Stimulated activated CD8-positive, alpha-beta memory T cell treated with anti-CD3 and anti-CD28 coated beads, Interleukin-2, amount 100 ng/mL, for 1 hour (primary cell): ENCODE measurements at places on chromosomes 11 and 22.

GRCh38 chr11:118690553-118691304, 11.3 kb upstream of the TREH start:
- no peak for DNase-seq

DNA sequence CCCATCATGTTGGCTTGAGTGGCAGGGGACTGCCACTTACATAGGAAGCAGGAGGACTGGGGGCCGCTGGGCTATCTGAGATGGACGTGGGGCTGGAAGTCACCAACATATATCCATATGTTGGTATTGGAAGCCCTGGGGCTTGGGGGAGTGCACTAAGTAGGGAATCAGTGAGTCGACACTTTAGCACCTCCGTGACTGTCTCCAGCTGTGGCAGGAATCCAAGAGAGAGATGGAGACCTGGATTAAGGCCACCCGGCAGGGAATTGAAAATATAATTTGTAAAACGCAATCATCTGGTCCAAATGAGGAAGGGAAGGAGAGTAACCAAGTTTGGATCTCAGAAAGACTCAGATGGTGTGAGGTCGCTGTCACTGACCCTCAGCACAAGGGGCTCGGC, 68.4 kb downstream of the ELFN2 start:
- no peak for DNase-seq

GRCh38 chr22:17190702-17191101, 28.5 kb downstream of the ADA2 start:
- DNase-seq, result no peak

DNA sequence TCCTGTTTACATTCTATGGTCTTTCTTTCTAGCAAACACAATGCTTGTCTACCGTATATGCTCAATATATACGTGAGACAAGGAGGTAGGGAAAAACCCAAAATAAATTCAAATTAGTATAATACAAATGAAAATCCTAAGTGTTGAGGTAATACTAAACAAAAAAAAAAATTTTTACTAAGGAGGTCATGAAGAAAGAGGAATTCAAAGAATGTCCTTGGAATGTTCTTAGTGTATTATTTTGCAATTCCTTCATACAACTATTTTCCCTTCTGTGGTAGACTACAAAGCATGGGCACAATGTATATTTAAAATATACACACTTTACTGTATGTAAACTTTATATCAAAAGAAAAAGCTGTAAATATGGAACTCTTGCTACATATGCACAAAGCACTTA, 36.4 kb downstream of the PIK3C2A start:
- DNase-seq, result no peak

- no peak for DNase-seq
Measured at GRCh38 chr11:57663975-57664374, 3.9 kb upstream of the ZDHHC5 start.

DNA sequence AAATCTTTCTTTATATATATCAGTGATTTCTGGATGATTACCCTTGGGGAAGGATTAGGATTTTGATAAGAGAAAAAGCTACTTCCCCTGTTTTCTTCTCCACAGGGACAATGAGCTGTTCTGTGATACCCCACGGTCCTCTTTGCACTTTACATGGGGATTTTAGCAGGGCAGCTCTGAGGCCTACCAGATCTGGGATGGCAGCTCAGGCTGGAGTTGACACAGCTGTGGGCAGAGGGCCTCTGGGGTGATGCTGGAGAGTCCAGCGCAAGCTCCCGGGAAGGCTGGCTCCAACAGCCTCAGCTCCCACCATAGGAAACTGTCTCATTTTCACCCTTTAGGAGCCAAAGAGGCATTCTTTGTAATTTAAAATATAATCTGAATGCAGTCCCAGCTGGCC, 383.8 kb upstream of the NARS2 start:
- no peak for DNase-seq

- DNase-seq, result no peak
Measured at GRCh38 chr11:121004206-121004840, 19.6 kb upstream of the TBCEL start.

DNA sequence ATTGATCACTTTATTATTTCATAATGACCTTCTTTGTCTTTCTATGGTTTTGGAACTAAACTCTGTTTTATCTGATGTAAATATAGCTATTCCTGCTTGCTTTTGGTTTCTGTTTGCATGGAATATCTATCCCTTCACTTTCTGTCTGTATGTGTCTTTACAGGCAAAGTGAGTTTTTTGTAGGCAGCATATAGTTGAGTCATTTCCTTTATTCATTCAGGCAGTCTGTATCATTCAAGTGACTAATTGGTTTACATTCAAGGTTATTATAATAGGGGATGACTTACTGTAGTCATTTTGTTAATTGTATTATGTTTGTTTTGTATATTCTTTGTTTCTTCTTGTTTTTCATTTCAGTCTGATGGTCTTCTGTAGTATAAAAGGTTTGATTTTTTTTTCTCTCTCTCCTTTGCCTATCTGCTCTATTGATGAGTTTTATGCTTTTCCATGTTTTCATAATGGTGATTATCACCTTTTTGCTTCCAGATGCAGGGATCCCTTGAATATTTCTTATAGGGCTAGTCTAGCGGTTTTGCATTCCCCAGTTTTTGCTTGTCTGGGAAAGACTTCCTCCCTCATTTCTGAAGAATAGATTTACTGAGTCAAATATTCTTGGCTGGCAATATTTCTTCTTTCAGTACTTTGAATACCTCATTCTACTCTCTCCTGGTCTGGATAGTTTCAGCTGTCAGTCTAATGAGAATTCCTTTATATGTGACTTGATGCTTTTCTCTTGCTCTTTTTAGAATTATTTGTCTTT, 50.4 kb downstream of the GDPD4 start:
- no peak for DNase-seq

DNA sequence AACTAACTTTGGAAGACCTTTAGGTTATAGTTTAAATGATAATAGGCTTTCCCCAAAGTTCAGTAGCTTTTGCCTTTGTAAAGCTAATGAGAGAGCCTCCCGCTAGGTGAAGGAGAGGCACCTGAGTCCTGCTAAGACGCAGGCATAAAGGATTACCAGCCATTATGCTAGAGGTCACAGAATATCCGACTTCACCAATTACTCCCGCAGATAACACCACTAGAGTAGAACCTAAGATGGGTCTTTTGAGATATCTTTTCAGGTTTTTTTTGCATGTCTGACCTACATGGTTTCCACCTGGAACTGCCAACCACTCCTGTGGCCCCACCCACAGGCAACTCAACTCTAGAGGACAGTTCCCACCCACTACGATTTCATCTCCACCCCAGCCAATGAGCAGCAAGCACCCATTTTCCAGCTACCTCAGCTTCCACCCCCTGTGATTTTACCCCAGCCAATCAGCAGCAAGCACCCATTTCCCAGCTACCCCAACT, 314.3 kb downstream of the BRD1 start:
- no peak for DNase-seq

DNA sequence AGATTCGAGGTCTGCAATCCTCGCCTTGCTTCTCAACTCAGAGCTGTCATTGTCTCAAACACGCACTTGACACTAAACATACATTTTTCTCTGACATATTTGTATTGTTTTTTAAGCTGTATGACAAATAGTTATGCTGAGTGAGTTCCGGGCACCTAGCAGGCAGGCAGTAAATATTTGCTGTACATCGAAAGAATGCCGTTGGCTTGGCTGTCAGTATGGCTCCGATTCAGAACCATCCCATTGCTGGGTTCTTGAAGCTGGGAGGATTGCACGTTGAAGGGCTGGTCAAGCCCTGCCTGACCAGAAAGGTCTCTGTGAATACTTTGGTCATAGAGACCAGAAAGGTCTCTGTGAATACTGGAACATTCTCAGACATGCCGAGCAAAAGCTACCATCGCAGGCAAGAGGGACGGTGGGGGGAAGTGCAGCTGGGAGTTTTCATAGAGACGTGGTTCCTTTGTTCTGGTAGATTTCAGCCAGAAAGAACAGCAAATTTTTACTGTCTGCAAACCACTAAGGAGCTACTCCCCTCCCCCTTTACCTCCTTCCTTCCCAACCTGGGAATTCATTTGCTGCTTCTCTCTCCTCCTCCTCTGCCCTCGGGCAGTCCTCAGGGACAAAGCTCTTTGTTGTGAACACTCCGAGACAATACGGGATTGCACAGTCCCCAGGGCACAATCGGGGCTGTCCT, 202.2 kb upstream of the SORL1-AS1 start:
- no peak for DNase-seq

DNA sequence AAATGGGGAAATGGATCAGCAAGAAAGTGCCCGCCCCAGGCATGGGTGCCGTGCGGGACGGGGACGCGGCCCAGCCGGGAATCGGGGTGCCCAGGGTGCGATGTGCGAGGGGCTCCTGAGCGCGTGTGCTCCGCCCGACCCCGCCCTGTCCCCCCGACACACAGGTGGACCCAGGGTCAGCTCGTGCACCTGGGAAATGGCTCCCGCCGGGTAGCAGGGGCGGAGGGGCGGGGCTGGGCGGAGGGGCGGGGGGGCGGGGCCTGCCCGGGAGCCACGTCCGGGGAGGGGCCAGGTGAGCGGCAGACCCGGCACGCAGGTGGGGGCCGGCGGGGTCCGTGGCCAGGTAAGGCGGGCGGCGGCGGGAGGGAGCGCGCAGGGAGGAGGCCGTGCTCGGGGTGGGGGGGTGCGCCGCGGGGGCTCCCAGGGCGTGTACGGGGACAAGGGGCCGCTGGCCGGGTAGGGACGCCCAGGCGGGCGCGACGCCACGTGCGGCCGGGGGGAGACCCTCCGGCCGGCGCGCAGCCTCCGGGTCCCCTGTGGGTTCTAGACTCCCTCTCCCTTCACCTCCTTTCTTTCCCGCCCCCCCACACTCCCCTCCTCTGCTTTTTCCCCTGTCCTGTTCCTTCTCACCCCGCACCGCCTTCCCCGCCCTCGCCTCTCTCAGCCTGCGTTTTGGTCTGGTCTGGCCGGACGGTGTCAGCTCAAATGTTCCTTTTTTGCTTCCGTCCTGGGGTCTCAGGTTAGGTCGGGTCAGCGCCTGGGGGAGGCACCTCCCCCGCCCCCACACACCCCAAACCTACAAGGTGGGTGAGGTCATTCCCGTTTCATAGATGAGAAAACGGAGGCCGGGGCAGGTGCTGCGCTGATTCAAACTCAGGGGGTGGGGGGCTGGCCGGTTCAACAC, at the start of gene ARHGAP8:
ARHGAP8 (plus strand) TSS at position 291 of the 904 bp plus-strand sequence. CDS start 33,953 bp downstream, outside the sequence.
- no peak for DNase-seq

GRCh38 chr22:44532552-44532951, 34.5 kb upstream of the RTL6 start:
- no peak for DNase-seq

GRCh38 chr11:97938789-97939188, 1082.0 kb upstream of the CNTN5 start:
- DNase-seq, result no peak

DNA sequence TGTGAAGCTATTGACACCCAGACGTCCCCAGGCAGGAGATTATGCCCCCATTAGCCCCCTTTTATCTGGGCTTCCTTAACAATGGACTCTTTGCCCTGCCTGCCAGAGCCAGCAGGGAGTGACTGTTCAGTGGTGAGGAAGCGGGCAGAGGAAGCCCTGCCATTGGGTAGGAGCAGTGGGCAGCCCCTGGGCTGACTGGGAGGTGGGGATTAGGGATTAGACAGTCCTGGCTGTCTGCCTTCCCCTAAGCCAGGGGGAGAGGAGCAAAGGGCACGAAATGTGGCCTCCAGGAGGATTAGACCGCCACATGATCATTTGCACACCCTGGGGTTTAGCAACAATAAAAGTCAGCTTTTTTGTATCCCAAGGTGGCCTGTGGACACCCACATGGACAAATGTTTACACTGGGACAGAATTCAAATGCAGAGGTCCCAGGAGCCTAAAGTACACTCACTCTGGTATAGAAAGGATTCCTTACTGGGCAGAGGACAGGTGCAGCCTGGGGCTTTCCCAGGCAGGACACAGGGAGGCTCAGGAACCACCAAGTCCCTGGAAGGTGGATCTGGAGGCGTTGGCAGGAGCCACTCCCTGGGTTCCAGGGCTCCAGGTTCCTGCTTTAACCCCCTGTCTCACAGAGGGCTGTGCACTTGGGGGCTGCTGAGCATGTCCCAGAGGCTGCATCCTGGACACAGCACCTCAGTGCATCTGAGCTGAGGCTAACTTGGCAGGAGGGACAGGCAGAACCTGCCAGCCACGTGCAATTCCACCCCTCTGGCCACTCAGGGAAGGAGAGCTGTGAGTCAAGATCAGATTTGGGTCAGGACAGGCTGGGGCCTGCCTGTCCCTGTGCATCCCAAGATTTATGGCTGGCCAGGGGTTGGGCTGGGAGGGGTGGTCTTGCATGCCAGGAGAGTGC, 2.1 kb downstream of the PNPLA3 start:
- DNase-seq, result no peak

DNA sequence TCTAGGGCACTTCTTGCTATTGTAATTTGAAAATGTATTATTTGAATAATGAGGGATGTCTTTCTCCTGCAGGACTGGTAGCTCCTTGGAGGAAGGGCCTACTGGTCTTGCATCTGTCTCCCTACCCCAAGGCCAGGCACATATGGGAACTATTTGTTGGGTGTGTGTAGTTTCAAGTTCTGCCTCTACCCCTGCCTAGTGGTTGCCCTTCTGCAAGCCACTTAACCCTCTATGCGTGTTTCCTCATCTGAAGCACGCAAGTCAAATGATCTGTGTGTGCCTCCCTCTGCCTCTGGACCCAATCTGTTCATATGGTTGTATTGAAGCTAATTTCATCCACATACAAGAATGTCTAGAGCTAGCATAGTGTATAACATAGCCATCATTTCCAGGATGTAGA, 67.0 kb downstream of the WNT11 start:
- DNase-seq, result no peak

DNA sequence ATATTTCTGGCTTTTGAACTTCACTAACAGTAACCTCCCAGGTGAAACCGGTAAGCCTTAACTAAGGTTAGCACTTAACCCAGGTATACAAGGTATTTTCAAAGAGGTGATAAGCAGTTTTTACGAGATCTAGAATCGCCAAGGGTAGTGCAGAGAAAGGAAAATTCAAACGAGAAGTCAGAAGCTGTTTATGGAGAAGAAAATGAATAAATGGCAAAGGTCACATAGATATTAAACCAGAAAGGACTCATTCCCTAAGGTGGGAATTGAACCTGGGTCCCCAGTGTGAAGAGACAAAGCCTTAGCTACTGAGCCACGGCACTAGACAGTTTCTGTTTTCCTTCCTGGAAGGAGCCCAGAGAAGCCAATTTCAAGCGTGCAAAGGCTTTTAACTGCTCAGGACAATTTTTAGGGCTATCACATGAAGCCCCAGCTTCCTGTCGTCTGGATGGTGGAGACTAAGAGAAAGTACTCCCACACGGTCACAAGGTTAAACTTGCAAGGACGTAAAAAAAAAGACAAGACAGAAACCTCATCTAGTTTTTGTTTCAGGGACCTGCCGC, 5.7 kb upstream of the C1QTNF6 start:
- DNase-seq, result no peak

DNA sequence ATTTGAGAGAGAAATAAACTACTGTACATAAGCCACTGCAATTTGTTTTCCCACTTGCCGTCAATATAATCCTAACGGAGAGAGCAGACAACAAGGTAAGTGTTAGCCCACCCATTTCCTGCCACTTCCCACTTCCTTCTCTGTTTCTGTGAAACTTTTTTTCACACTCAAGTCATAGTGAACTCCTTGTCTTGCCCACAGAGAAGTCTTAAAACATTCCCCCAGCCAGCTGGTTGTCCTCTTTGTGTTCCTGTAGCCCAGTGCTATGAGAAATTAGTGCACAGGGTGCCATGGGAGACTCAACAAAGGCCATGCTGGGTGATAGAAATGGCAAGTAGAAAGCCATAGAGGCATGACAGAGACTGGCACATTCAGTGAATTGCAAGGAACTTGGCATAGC, 208.6 kb downstream of the BLID start:
- no peak for DNase-seq
